ENCODE measurements at places on chromosomes 4 and X.

GRCh38 chr4:142242156-142242555, 603.9 kb downstream of the INPP4B start:
- DNase-seq = no peak

GRCh38 chr4:94724016-94724790, 33.6 kb upstream of the BMPR1B start:
- no peak for DNase-seq

- DNase-seq = no peak
These were observed 221.9 kb downstream of the SNCA start for GRCh38 chr4:89615051-89615450.

GRCh38 chr4:4592414-4592813, 50.6 kb upstream of the STX18 start:
- DNase-seq = no peak
